Kidney tubule cell (primary cell): ENCODE measurements at places on chromosomes 5 and 9.

DNA sequence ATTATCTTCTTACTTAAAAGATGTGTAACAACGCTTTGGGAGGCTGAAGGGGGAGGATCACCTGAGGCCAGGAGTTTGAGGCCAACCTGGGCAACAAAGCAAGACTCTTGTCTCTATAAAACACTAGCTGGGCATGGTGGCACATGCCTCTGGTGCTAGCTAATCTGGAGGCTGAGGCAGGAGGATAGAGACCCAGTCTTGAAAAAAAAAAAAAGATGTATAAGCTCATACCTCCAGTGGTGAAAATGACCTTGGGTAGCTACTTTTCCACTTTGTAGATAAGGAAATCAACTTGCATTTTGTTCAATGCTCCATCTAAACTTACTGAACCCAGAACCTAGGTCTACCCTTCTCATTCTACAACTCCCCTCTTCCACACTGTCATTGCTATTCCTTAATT lies 16.6 kb downstream of the ARRDC3 start:
- no peak for DNase-seq

- DNase-seq, result no peak
These were observed 87.7 kb upstream of the CKMT2 start for GRCh38 chr5:81145329-81145935.

- DNase-seq, result peak; percentile 37
These were observed 44.0 kb upstream of the GLRX start for GRCh38 chr5:95866435-95867040.

GRCh38 chr5:126987271-126987899 lies 43.0 kb downstream of the MARCHF3 start:
- DNase-seq, result no peak

DNA sequence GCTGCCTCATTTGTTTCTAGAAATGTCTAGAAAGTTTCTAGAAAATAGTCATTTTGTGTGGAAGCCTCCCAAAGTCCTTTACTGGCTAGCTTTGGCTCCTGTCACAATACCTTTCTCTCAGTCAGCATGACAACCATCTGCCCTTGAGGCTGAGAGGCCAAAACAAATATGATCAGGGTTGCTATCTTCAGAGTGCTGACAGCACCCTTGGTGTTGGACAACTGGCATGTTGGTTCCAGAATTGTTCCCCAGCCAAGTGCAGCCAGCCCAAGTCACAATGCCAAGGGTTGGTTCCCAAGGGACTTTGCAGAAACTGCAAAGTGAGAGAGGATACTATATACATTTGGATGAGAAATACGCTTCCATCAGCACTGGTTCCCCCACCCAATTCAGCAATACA lies 140.9 kb upstream of the GAS1 start:
- no peak for DNase-seq

GRCh38 chr5:143054480-143054941 lies 284.3 kb downstream of the ARHGAP26 start:
- peak; percentile 62 for DNase-seq

DNA sequence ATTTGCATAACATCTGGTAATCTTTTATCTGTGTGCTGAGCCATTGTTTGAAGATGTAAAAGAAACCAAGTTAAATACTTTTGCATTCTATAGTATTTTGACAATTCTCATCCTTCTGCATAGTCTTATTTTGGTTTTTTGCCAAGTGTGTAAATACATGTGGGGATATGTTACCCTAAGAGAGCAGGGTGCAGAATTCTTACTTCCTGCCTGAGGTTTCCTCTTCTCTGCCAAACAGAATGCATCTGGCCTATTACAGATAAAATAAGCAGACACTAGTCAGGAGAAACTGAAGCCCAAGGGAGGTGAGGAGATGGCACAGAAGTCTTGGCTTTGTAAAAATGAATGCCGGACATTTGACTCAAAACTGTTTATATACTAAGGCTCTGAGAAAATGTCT lies 462.1 kb downstream of the TMEM38B start:
- no peak for DNase-seq

GRCh38 chr9:90965226-90966030 lies 163.8 kb downstream of the SYK start:
- peak; percentile 72 for DNase-seq

DNA sequence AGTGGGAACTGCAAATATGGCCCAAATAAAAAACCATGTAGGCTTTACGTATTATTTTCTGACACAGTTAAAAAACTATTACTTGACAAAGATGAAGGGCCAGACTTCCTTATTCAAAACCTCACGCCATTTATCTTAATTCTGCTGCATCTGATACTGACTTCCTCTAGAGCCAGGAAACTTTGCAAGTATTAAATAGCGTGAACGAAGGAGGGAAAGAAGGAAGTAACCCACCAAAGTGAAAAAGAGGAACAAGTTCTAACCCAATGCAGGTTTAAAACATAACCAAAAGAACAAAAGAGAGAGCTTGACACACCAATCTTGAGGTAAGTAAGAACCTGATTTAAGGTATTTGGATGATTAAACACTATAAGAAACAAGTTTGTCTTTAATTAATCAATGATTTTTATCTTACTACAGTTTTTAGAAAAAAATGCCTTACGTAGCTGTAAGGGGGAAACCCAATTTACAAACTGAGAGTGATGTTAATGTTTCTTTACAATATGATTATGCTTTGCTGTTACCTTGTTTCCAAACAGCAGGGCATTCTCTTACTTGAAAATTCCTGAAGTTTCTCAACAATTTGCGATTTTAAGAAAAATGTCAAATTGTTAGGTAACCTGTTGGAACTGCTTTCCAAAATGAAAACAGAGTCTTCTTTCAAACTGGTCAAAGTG lies at the start of gene GAPT:
GAPT (plus strand) TSS at position 220 of the 677 bp plus-strand sequence. CDS start 3,102 bp downstream, outside the sequence.
- DNase-seq, result no peak
